Nephron progenitor cell (in vitro differentiated cells): ENCODE measurements at places on chromosomes 3 and 15.

GRCh38 chr3:54999159-54999558 lies 71.3 kb upstream of the LRTM1 start:
- no peak for DNase-seq

DNA sequence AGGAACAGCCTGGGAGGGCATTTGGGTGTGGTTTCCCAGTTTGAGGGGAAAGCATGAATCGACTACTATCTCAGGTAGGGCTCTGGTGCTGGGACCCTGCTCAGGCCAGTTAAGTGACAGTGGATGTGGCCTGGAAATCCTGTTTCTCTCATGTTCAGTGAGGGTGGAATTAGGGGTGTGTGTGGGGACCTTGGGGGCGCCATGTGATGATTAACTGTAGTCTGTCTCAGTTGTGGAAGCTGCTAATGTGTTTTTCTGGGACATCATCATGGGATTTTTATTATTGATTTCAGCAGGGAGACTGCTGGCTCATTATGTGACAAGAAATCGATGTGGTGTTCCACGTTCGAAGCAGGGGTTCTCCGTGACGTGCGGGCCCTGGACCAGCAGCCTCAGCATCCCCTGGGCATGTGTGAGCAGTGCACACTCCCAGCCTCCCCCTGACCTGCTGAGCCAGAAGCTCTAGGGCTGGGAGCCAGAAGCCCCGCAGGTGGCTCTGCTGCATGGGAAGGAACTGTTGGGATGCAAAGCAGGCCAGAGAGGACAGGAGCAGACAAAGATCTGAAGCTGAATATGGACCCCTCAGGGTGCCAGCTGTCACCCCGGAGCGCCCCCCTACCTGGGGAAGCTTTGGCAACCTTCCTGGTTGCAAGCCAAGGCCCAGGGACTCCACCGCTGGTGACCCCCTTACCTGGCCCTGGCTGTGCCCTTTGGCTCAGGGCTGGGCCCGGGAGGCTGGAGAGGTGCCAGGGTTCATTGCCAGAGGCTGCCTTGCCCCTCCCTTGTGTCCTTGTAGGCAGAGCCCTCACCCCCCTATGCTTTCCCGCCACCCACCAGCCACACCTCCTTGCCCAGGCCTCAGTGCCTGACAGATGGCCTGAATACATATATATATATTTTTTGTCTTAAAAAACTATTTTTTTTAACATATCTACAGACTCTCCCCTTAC lies 149.8 kb downstream of the APBA2 start:
- DNase-seq: no peak

DNA sequence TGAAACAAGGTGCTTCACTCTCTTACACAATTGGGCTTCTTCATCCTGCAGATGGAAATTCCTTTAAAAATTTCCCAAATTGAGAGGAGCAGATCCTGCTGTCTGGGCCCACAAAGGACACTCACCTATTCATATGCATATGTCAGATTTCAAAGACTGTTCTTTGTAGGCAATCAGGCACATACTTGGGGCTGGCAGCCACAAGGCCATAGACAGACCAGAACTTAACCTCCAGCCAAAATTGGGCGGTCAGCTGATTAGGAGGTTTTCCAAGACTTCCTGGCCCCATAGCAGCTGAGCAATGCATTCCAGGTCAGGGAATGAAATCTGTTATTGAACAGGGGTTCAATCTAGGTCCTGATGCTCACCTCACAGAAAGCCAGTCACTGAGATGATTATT lies 15.0 kb upstream of the HPS3 start:
- no peak for DNase-seq

DNA sequence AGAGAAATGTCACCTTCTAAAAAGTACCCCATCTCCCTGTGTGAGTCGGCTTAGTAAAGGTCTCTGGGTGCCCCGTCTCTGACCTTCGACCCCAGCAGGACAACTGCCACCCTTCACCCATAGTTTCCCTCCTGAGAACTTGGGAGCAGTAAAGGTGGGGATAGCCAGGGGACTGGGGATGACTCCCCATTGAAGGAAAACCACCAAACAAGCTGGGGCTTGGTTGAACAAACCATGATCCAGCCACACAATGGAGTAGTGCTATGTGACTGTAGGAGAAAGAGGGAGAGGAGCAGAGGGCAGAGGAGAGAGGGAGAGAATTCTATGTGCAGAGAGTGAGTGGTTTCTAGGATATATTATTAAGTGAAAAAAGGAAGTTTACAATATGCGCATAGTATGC lies 33.7 kb downstream of the IDH3A start:
- DNase-seq: no peak

DNA sequence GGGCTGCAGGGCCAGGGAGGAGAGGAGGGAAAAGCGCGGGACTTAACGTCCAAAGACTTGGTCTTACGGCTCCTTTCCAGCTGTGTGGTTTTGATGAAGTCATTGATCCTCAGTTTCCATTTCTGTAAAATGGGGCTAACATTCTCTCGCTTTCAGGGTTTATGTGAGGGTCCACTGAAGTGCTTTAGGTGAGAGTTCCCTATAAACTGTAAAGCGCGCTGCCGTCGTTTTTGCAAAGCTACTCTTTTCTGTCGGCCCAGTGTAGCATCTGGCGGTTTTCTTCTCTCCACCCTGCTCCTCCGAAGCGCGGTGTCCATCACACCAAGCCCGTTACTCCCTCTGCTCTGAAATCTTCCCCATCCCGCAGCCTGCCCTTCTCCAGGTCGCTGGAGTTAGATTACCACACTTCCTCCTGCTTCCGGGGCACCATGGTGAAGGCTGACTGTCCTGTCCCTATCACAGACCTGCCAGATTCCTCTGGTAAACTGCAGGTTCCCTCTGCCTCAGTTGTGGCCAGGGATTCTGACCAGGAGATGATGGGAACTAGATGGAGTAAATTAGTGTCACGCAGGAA lies 702 bp upstream of the DNAJC17 start:
- DNase-seq: no peak

- DNase-seq: peak; percentile 93
These were observed 21.9 kb downstream of the HCN4 start for GRCh38 chr15:73346735-73347312.

DNA sequence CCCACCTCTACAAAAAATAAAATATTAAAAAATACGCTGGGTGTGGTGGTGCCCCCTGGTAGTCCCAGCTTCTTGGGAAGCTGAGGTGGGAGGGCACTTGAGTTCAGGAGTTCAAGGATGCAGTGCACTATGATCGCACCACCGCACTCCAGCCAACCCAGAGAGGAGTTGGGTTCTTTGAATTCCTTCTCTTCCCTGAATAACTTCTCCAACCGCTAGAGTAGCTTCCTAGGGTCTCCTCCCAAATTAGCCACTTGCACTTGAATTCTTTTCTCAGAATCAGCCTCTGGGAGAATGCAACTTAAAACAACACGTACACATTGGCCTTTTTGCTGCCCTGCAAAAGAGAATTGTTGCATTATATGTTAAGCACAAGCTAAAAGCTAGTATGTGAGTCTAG lies 272.5 kb downstream of the ABHD5 start:
- no peak for DNase-seq

- DNase-seq: no peak
These were observed 422.5 kb upstream of the SEMA6D start for GRCh38 chr15:47294765-47295259.

- DNase-seq: no peak
These were observed 490.3 kb downstream of the MECOM start for GRCh38 chr3:169173231-169173630.
